ENCODE measurements at places on chromosomes 16 and 17.

GRCh38 chr16:19892902-19893301 lies 8.3 kb upstream of the GPRC5B start:
- DNase-seq: no peak

GRCh38 chr17:1095090-1095852 lies 84.5 kb downstream of the ABR start:
- DNase-seq: no peak

GRCh38 chr16:83552228-83552627 lies 255.6 kb upstream of the HSBP1 start:
- DNase-seq: no peak

GRCh38 chr17:36674278-36674650 lies 72.9 kb downstream of the MRM1 start:
- no peak for DNase-seq

- DNase-seq: peak; percentile 44
Measured at GRCh38 chr16:81623365-81624102, 155.6 kb upstream of the PLCG2 start.

- DNase-seq: no peak
Measured at GRCh38 chr17:82350182-82351030, 8.6 kb upstream of the TEX19 start.

All from stimulated activated CD4-positive, alpha-beta T cell treated with anti-CD3 and anti-CD28 coated beads, TNF-alpha, amount 100 ng/mL, for 24 hours (primary cell).